ENCODE measurements at places on chromosomes 1 and 21.
A peak's percentile ranks its signal among the peaks of the same experiment; 100 is the strongest.

DNA sequence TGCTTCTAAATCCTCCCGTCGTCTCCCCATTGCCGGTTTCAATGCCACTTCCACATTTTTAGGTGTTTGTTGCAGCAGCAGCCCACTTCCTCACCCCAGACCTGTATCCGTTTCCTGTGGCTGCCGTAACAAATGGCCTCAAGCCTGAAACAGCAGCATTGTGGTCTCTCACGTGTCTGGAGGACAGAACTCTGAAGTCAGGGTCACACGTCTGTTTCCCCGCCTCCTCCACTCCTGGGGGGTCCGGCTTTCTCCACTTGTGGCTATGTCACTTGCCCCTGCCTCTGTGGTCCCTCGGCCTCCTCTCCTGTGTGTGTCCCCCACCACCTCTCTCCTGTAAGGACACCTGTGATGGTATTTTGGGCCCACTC lies 21.8 kb downstream of the TRPM2 start:
- DNase-seq: no peak

GRCh38 chr1:53641481-53642214 lies 97.3 kb downstream of the GLIS1 start:
- no peak for DNase-seq

GRCh38 chr1:154295408-154296235 lies 23.2 kb downstream of the HAX1 start:
- DNase-seq: peak; percentile 19

- peak; percentile 7 for DNase-seq
Observed at GRCh38 chr21:32278103-32278502, 746 bp downstream of the MIS18A start.

DNA sequence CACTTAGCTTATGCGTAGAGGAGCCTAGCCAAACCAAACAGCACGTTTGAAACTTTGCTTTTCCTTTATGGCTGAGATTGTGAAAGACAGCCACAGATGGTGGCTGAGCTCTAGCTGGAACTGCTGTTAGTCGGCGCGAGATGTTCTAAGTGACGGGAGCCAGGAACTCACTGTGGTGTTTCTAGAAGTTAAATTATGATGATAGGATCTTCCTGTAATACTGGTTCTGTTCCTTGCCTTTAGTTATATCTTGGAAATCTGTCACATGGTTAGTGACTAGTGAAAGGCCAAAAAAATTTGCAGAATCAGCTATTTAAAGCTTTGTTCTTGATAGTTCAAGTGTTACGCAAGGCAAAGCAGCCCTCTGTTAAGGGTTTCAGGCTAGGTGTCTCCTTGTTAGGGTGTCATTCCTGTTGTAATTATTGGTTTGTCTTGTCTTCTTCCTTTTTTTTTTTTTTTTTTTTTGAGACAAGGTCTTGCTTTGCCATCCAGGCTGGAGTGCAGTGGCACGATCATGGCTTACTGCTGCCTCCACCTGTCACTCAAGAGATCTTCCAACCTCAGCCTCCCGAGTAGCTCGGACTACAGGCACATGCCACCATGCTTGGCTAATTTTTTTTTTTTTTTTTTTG lies 22.6 kb downstream of the AK4 start:
- DNase-seq: no peak

DNA sequence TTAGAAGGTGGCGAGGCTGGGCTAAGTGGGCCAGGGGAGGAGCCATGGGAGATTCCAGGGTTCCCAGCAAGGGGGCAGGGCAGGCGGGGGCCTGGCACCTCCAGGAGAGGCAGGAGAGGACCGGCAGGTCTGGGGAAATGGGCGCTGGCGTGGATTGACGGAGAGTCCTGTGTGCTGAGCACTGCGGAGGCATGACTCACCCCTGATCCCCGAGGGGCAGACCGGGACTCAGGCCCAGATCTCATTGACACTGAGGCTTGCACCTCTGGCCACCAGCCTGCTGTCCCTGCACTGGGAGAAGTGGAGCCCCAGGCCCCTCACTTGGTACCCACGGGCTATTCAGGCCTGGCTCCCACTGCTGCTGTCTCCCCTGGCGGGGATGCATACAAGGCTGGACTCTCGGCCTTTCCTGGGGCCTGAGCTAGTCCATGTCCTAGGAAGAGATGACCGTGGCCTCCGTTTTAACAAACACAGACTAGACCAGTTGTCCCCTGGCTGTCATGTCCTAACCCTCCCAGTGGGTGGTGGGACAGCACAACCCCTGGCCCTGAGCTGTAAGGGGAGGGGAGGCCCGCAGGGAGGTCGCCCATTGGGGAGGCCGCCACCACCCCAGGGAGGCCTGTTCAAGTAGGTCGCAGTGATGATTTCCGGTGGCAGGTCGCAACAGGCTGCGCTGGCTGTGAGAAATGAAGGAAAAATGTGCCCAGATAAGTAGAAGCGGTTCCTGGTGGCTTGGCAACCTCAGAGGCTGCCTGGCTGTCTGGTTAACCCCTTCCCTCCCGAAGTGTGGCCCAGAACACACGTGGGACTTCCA lies 39.7 kb downstream of the RIPK4 start:
- DNase-seq: no peak

- peak; percentile 75 for DNase-seq
Observed at GRCh38 chr1:93607814-93608186, 73.8 kb downstream of the BCAR3 start.

DNA sequence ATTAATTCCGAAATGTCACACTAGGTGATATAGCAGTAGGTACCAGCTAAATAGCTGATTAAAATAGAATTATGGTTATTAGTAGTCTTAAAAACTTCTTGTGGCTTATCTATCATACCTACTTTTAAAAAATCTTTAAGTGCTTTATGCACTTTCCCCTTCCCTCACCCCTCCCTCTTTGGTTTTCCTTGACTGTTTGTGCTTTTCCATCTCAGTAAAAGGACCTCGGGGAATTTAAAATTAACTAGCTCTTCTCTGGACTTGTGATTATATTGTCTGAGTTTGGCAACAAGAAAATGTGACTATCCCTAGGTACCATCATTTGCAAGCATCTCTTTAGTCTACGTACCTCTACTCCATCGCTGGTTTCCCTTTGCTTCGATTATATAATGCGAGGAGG lies 11.2 kb downstream of the COX20 start:
- DNase-seq: no peak

- no peak for DNase-seq
Observed at GRCh38 chr1:154502066-154502743, at the start of the genes SHE and TDRD10. SHE (minus strand) TSS chr1:154502412; CDS start chr1:154502026, 386 bp downstream. TDRD10 (plus strand) TSS chr1:154502219; CDS start chr1:154506904, 4,685 bp downstream.

DNA sequence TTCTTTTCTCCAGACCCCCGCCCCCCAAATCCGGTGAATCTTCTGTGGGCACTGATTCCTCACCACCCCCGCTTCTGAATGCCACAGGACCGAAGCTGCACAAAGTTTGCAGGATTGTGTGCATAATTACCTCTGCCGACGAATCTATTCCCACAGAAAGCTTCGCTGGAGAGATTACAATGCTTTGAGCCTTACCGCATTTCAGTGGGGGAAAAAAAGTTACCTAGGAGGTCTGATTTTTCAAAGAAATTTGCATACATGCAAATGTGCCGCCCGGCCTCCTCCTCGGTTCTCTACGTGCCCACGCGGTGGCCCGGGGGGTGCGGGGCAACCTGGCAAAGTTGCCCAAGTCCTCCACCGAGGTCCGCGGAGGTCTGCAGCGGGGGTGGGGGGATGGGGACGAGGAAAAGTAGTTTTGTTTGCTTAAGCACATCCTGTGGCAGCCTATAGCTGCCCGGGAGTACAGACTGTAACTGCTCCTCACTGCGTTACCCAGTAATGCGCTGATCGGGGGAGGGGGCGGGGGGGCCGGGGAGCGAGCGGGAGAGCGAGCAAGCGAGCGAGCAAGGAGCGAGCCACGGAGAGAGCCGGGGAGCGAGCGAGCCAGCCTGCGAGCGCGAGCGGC lies 563 bp upstream of the NFIA start:
- DNase-seq: peak; percentile 75

DNA sequence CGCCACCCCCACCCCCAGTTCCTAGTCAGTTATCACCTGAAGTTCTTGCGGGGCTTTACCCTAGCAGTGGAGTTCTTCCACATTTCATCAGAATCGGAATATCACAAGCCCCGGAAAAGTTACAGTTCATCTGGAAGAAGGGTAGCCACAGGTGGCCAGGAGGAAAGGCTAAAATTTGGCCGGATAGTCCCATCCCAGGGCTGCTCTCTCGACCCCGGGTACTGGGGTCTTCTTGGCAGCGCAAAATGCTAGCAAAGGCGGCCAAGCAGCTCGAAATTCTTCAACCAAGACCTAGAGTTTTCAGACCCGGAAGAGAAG lies 7.9 kb downstream of the HLX start:
- DNase-seq: no peak

- DNase-seq: no peak
Observed at GRCh38 chr1:53584777-53585107, 125.5 kb downstream of the DMRTB1 start.

DNA sequence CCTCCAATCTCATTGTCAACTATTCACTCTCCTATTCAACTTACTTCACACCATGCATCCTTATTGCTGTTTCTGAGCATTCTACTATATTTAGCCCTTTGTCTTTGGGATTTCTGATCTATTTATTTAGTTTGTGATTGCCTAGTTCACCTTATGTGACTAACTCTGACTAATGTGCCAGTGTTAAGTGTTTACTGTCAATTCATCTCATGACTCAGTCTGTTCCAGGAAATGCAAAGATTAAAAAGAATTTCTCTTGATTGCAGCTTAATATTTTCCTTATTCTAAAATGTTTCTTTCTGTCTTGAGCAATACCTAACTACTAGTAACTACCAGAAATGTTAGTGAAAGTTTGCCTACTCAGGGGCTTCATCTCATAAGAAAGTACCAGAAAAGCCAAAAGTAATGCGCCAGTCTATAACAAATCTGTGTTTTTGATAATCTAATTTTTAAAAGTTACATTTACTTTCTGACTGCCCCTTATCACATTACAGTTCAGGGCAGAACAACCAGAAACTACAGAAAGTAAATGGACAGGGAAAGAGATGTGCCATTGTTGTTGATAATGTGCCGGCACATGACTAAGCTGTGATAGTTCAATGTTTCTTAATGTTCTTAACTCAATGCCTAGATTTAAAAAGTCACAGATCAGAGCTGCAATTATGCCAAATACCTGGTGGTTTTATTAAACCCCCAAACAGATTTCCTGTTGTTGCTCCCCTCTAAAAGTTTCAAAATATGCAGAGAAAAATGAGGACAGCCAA lies 556.5 kb downstream of the PTBP2 start:
- peak; percentile 93 for DNase-seq

- no peak for DNase-seq
Observed at GRCh38 chr21:45146306-45146705, 71.9 kb downstream of the ADARB1 start.

GRCh38 chr1:221392453-221392852 lies 349.4 kb downstream of the DUSP10 start:
- DNase-seq: peak; percentile 89

GRCh38 chr1:64433747-64434146 lies 36.2 kb upstream of the CACHD1 start:
- no peak for DNase-seq

- DNase-seq: no peak
Observed at GRCh38 chr1:18637962-18638834, 7.6 kb downstream of the PAX7 start.

DNA sequence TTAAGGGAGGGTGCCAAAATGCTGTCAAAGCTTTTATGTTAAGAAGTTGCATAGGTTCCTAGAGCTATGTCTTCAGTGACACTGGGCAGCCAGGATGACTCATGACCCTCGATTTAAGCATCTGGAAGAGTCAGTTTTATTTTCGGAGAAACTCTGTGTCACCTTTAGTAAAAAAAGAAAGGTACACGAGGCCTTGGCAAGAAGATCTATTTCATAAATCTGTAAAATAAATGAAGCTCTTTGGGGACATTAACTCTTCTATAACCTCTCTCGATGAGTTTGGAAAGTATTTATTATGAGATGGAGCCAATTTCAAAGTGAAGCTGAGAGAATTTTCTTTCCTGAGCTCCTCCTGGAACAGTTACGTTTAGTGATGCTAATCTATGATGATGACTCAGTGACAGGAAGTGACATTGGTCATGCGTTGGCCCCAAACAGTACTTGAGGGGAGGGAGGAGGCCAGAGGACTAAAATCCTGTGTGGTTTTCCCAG lies 156.5 kb downstream of the HLX start:
- peak; percentile 72 for DNase-seq

- peak; percentile 55 for DNase-seq
Observed at GRCh38 chr1:187624812-187625545, 796.2 kb downstream of the PLA2G4A start.

GRCh38 chr1:239293350-239294110 lies 92.8 kb upstream of the CHRM3 start:
- no peak for DNase-seq

GRCh38 chr1:212045981-212046380 lies 10.4 kb downstream of the DTL start:
- DNase-seq: no peak

DNA sequence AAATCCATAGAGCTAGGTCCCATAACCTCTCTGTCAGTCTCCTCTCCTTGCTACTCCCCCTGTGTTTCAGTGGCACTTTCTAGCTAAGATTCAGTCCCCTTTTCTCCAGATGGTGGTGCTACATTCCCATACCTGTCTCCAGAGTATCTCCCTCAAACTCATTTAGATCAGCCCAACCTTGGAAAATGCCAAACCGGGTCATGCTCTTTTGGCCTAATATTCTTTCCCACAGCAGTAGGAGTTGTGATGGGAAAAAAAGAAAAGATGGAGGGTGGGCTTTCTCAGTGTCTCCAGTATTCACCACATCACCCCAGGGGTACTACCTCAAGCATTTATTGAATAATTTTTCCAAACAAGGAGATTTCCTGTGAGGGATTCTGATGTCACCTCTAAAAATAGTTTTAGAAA lies 3.2 kb upstream of the RXFP4 start:
- peak; percentile 69 for DNase-seq

DNA sequence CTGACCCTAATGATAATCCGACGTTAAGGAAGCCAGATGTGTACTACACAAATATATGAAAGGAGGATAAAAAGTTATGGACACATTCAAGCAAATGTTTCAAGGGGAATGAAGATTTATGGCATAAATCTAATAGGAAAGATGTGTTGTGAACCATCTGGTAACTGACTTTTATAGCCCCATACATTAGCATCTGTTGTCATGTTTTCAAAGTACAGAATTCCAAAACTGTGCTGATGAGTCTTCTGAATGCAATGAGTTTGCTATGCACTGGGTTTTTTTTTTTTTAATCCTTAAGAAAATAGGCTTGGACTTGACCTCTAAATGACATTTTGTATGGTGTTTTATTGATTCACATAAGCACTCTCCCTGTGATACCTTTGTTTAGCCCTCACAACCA lies 158.5 kb upstream of the ESRRG start:
- no peak for DNase-seq

DNA sequence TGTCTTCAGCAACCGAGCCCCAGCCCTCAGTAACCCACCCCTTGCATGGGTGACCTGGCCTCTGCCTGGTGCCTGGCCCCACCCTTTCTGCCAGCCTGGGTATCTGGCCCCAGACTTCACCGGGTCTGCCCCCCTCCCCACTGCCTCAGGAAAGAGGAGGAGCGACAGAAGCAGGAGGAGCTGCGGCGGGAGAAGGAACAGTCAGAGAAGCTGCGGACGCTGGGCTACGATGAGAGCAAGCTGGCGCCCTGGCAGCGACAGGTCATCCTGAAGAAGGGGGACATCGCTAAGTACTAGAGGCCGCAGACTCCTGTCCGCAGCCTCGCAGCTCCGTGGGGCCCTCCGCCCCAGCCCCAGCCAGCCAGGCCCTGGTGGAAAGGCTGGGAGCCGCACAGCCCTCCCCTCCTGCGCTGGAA lies 6.1 kb downstream of the TNFRSF25 start:
- DNase-seq: no peak
